ENCODE measurements at places on chromosomes 7 and 10.

DNA sequence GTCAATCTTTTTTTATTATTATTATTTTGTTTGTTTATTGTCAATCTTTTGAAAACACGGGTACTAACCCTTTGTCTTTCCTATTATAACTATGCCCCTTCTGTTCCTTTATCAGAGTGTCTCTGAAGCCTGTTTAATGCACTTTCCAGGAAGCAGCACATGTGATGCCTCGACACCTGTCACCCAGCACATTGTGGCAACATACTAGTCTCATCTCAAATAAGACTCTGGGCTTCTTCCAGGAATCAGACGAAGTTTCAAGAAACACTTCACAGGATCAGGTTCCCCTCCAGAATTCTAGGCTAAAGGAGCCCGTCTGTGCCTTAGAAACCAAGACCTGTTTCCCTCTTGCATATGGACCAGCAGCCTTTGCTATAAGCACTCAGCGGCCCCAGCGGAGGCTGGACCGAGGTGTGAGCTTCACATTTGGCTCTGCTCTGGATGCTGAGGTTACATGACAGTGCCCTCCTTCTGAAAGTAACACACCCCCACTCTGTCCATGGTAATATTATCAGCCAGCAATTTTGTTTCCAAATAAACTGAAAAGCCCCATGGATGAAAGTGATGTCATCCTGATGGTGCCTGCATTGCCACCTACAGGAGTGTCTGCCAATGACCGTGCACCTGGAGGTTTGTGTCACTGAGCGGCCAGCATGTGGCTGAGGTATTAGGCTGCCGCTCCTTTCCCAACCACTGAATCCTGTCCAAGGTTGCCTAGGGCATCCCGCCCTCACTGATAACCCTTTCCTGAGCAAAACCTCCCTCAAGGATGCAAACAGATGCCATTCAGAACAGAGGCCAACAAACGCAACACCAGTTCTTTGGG lies 38.1 kb downstream of the MKI67 start:
- DNase-seq: no peak

DNA sequence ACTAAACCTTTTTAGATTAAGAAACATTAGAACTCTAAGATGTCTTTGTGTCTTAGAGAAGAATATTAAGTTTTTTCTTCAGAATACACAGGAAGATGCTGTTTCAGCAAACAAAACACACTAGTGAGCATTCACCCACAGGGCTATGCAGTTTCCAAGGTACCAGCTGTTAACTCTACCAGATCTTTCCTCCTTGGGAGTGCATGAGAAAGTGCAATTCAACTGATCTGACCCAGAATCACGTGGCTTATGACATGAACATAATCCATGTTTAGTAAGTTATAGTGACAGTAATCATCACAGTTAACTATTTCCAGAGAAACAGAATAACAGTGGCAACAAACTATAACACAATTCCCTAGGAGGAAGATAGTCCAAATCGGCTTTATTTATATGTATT lies 270.7 kb downstream of the CACNA2D1 start:
- DNase-seq: no peak

- no peak for DNase-seq
These were observed 61.3 kb downstream of the APBB1IP start for GRCh38 chr10:26499426-26499825.

DNA sequence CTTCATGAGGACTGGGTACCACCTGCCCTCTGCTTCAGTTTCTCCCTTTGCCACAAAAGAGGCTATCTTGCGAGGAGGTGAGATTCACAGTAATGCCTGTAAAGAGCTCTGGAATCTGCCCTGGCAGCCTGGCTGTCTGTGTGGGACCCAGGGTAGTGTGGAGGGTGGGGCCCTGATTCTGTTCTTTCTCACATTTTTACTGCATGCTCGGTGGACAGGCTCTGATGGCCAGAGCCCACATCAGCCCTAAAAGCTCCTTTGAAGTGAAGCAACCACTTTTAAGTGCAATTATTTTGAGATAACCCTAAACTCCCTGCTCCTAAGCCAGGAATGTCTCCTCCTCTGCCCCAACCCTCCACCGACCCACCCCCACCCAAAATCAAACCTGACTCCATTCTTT lies 92.1 kb upstream of the PODXL start:
- DNase-seq: no peak
